Hematopoietic multipotent progenitor cell treated with erythropoietin and hydrocortisone succinate and interleukin-3 and kit ligand, for 15 days (in vitro differentiated cells): ENCODE measurements at places on chromosomes 6 and 20.
A peak's percentile ranks its signal among the peaks of the same experiment; 100 is the strongest.

DNA sequence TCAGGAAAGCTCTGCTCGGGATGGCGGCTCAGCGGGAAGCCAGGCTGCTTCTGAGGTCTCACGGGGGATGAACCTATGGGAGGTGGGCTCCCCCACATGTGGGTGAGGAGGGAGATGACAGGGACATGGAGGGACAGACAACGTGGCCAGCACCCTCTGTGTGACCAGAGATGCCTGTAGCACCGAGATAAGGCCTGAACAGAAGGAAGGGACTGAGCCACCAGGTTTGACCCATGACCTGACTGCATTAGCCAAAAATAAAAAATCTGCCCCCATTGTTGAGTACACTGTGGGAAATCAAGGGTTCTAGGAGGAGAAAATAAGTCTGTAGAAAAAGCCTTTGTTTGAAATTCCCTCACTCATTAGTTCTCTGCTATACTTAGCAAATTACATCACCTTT lies 105.7 kb downstream of the RNASET2 start:
- DNase-seq = no peak

- DNase-seq = no peak
These were observed 66.3 kb upstream of the TNFAIP3 start for GRCh38 chr6:137800762-137801161.

- DNase-seq = no peak
These were observed 30.8 kb upstream of the CEP162 start for GRCh38 chr6:84258268-84258667.

DNA sequence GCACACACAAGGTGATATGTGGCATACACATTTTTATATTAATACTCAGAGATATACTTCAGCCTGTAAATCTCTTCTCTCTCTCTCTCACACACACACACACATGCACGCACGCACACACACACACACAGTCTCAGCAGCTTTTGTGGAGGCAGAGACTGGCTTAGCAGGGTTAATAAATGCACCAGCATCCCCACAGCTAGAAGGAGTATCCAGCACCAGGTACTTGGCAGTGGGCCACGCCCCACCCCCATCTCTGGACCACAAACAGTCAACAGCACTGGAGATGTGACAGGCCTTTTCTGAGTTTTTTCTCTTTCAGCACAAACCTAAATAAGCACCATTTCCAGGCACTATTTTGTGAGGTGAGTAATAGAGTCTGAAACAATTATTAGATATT lies 47.3 kb upstream of the LRFN2 start:
- peak; percentile 5 for DNase-seq

DNA sequence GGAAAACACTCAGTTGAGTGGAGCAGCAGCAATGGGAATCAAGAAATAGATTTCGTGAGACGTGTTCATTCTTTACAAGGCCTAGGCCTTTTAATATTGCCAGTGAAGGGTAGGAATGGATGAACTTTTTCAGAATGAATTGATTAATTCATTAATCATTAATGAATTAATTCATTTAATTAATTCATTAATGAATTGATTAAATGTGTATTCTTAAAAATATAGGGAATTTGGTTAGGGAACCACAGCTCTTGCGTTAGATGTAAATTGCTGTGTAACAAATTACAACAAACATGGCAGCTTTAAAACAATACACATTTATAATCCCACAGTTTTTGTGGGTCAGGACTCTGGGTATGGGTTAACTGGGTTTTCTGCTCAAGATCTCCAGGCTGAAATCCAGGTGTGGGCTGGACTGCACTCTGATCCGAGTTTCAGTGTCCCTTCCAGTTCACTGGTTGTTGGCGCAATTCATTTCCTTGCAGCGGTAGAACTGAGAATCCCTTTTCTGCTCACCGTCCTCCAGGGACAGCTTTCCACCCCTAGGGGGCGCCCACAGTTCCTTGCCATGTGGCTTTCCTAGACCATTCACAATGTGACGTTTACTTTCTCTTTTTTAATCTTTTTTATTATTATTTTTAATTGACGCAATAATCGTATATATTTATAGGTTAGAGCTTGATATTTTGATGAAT lies 32.8 kb upstream of the BCAS1 start:
- peak; percentile 66 for DNase-seq

GRCh38 chr20:54168961-54169862 lies 4.6 kb downstream of the CYP24A1 start:
- DNase-seq = no peak

DNA sequence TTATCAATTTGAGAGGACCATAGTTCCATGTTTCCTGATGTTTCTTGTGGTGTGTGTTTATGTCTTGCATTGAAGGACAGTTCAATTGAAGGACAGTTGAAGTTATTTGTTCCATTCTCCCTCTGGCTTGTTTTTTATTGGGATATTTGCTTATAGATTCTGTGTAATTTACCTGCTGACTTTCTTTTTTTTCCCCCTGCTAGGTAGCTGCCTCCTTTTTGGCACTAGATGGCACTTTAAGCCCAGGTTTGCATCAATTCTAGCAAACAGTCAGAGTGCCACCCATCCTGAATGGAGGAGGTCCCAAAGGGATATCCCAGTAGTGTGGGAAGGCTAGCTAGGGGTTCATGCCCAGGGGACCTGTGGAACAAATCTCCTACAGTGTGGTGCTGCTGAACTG lies 78.1 kb downstream of the CFAP61 start:
- no peak for DNase-seq
